ENCODE measurements at places on chromosomes 6 and 20. TPM values are rescaled to one million over a fixed set of nuclear protein-coding genes. Genes with fewer than 3 reads are reported as not detected.

The LPIN3 gene
- total RNA-seq = 14.6 TPM

The GRM4 gene
- not detected for total RNA-seq

The ADGRF4 gene
- total RNA-seq = not detected

The SYNDIG1 gene
- 1.8 TPM for total RNA-seq

The GSTA1 gene
- not detected for total RNA-seq

The AKAP12 gene
- total RNA-seq = 70.1 TPM

The CTCFL gene
- total RNA-seq = not detected

The ADGRF5 gene
- total RNA-seq = under 0.01 TPM

The BPIFA1 gene
- not detected for total RNA-seq

The EBF4 gene
- total RNA-seq = 0.73 TPM

The LINC00237 gene
- total RNA-seq = not detected

The LY6G6F gene
- not detected for total RNA-seq

Data from hair follicle dermal papilla cell (primary cell).